Activated T-cell treated with anti-CD3 and anti-CD28 coated beads, Interleukin-2, amount 50 U/mL, for 72 hours (primary cell): ENCODE measurements at places on chromosomes 5 and 9.

DNA sequence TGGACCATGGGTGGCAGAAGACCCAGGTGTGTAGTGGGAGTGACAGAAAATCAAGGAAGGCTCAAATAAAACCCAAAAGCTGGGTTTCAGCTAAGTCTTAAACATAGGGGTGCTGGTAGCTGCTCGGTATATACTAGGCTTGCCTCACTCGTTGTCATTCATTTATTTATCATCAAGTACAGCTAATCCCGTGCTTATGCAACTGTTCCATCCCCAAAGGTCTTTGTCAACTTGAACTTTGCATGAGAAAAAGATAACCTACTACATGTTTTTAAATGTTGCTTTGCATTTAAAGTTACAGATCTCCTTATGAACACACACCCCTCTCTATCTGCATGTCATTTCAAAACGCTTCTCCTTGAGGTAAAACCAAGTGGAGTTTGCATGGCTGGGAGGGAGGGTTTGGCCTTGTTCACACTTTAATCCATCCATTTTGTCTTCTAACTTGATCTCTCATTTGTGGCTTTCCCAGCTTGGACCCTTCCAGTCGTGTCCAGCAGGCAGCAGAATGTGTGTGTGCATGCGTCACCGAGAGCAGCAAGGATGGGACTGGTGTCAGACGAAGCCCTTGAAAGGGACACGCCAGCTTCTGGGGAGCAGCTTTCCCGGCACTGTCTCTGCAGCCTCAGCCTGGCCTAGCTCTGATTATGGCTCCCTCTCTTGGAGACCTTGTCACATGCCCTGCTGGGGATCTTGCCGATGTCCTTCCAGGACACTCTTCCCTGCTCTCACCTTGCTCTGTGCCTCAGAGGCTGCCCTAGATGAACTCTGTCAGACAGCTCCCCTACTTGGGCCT lies 133.5 kb downstream of the GADD45G start:
- DNase-seq, result no peak

- DNase-seq, result no peak
Measured at GRCh38 chr5:136065588-136065987, 36.8 kb downstream of the TGFBI start.

DNA sequence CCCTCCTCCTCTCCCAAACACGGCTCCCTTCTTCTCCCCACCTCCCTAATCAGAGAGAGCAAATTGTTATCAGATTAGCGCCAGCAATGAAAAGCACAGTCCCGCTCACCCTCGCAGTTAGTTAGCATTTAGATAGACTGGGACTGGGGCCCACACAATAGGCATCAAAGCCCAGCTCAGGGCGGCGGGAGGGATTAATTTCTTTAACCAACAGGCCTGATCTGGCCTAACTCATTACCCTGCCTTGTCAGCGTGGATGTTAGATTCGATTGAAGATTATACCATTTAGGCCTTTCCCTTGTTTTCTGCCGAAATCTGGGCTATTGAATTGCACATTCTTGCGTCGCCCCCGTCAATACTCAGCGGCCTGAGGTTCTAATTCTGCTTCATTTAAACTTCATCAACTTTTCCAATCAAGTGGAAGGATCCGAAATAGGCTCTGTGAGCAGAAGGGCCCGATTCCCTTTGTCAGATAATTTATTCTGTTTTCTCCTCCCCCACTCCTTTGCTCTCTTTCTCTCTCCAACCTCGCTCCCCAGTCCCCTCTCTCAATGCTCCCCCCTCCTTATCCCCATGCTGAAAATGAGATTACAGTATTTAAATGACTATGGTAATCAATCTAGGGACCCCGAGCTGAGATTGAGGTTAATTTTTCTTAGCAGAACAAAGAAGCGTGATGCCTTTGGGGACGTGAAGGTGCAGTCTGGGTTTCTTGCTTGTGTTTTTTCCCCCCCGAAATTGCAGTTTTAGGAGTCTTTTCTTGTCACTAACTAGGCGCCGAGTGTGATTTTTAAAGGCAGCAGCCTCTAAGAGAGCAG lies 15.1 kb downstream of the CFAP77 start:
- no peak for DNase-seq

DNA sequence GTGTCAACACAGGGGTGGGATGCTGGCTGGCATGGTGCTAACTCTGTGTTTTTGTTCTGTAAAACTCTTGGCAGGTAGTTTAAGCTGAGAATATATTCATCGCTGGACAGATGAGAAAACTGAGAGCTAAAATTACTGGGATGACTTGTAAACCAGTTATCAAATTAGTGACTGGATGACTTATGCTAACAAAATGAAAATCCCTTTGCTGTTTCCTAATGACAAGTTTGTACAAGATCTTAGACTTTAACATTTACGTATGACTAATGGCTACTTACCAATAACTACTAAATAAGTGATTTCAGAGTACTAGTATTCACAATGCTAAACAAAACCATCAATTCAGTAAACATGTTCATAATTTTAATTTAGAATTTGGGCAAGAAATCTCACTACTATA lies 854.8 kb upstream of the ARRDC3 start:
- no peak for DNase-seq

DNA sequence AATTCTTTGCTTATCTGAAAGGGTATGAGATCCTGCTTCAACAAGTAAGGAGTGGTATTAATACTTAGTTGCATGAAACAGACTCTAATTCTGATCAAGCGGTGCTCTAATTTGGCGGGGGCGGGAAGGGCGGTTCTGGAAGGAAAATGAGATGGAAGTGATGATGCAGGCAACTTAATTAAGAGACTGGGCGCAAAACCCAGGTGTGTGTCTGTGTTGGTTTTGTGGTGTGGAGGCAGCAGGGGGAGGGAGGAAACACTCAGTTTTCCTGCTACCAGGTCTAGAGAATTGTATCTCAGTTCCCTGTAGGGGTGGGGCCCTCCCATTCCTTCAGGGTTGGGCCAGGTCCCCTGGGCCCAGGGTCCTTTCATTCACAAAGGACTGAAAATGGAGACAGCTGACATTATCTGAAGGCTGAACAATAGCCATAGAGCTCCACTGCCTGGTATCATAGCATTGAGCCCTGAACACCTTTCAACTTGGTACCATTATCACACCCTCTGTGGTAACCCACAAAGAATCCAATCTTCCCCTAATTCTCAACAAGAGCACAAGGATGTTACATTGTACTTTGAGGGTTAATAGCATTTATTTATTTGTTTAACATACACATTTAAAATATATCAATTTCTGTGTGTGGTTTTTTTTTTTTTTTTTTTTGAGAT lies 17.2 kb upstream of the C5orf47 start:
- DNase-seq, result no peak

GRCh38 chr5:179791881-179792611 lies 1.7 kb upstream of the LTC4S start:
- DNase-seq, result no peak

DNA sequence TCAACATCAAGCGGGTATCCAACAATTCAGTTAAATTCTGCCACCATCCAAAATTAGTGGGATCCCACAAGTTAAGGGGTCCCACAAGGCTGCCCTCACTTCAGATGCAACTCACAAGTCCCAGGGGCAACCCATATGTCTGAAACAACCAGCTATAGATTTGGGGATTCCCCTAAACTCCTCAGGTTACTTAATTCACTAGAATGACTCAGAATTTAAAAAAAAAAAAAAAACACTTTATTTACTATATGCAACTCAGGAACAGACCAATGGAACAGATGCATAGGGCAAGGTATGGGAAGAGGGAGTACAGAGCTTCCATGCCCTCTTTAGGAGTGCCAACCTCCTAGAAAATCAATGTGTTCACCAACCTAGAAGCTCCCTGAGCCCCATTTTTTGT lies 15.1 kb downstream of the AUH start:
- DNase-seq, result no peak

DNA sequence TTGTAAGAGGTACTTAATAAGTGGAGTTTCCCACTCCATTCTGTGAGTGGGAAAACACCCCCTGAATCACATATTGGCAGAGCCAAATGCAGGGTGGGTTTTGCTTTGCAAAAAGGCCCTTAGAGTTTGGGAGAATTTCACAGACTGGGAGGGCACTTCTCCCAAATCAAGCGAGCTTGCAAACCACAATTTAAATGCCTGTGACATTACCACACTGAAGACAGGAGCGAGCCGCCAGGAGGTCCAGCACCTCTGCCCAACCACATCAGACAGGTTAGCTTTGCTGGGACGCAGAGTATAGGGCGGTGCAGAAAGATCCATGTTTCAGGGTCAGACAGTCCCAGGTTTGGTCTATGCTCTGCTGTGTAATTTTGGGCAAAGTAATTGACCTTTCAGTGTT lies 2.3 kb downstream of the ALAD start:
- no peak for DNase-seq
